ENCODE measurements at places on chromosomes 2 and 18. TPM values are rescaled to one million over a fixed set of nuclear protein-coding genes. Genes with fewer than 3 reads are reported as not detected.
A peak's percentile ranks its signal among the peaks of the same experiment; 100 is the strongest.

GRCh38 chr2:58914733-58915505, 673.8 kb upstream of the FANCL start:
- no peak for DNase-seq

- DNase-seq = no peak
These were observed 44.4 kb downstream of the TFPI start for GRCh38 chr2:187509667-187510417.

DNA sequence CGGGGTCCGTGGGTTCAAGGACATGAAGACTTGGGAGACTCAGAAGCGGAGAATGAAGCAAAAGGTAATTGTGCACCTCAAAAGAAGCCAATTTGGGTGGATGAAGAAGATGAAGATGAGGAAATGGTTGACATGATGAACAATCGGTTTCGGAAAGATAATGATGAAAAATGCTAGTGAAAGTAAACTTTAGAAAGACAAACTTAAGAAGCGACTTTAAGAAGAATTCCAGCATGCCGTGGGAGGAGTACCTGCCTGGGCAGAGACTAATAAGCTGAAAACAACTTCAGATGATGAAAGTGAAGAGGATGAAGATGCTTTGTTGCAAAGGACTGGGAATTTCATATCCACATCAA, 43.5 kb downstream of the PSTPIP2 start:
- DNase-seq = no peak

GRCh38 chr2:239664216-239664810, 263.5 kb upstream of the HDAC4 start:
- no peak for DNase-seq

GRCh38 chr2:205868773-205869333, 186.6 kb downstream of the NRP2 start:
- peak; percentile 65 for DNase-seq

DNA sequence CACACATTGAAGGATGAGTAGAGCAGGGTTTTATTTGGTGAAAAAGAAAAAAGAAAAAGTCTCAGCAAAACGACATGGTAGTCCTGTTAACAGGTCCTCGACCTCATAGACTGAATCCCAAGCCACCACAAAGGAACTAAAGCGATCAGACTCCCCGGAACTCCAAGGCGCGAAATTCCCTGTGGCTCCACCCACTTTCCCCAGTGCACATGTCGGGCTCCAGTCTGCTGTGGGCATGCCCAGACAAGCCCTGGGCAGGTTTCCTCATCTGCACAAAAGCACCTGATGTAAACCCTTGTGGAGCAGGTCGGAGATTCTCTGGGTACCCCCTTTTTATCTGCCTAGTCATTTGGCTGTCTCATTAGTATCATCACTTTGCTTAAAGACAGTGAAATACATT, 170.7 kb upstream of the FSIP2 start:
- DNase-seq = no peak

The NT5C1B gene
- not detected for total RNA-seq

GRCh38 chr18:39776766-39777165, 2178.3 kb upstream of the PIK3C3 start:
- peak; percentile 16 for DNase-seq

GRCh38 chr18:8699948-8700347, 5.4 kb upstream of the MTCL1 start:
- peak; percentile 66 for DNase-seq

DNA sequence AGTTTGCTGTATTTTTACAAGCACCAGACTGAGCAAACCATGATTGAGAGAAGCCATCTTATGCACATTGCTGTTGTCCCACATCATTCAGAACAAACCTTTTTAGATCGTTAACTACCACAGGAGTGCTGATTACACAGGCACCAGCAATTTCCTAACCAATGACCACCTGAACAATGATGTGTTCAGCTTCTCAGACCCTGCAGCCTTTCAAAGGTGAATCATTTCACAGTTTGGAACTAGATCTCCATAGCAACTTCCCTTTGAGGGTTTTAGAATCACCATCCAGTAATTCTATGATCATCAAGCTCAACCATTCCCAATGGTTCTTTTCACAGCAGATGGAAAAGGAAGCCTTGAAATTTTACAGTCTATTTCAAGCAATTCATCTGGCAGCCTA, 71.4 kb downstream of the OLA1 start:
- peak; percentile 22 for DNase-seq

The TLX2 gene
- not detected for total RNA-seq

All from myocyte (in vitro differentiated cells).